ENCODE measurements at places on chromosomes 7 and 10.

GRCh38 chr10:53597835-53598251 is 825.3 kb upstream of the MBL2 start:
- DNase-seq = no peak

DNA sequence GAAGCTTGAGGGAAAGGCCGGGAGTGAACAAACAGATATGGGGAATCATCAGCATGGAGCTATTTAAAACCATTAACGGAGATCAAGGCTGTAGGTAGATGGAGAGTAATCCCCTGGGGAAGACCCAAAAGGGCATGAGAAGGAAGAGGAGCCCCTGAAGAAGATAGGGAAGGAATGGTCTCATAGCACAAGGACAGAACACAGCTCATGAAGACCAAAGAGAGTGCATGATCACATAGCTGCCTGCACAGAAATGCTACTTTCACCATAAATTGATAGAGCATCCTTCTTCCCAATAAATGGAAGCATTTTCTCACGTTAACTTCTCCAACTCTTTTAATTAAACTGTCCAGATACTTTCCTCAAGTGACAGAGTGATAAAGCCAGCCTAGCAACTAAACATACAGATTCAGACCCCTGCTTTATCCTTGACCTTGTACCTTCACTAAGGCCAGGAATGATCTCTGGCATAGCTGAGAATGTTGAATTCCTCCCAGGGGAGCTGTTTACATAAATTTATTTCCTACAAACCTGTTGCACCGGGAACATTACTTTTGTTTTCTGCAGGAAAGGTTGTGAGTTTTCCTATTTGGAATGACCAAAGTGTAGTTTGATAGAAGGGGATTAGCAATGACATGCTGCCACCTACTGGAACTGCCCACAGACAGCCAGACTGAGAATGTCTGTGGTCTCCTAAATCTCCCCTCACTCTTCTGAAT is 110.8 kb upstream of the LRGUK start:
- DNase-seq = peak; percentile 69

GRCh38 chr10:12985347-12985746 is 16.2 kb downstream of the CCDC3 start:
- no peak for DNase-seq

- DNase-seq = no peak
These were observed 26.4 kb downstream of the FBXW4 start for GRCh38 chr10:101668566-101668965.

- DNase-seq = no peak
These were observed 107.7 kb upstream of the ANK3 start for GRCh38 chr10:60497364-60497763.

DNA sequence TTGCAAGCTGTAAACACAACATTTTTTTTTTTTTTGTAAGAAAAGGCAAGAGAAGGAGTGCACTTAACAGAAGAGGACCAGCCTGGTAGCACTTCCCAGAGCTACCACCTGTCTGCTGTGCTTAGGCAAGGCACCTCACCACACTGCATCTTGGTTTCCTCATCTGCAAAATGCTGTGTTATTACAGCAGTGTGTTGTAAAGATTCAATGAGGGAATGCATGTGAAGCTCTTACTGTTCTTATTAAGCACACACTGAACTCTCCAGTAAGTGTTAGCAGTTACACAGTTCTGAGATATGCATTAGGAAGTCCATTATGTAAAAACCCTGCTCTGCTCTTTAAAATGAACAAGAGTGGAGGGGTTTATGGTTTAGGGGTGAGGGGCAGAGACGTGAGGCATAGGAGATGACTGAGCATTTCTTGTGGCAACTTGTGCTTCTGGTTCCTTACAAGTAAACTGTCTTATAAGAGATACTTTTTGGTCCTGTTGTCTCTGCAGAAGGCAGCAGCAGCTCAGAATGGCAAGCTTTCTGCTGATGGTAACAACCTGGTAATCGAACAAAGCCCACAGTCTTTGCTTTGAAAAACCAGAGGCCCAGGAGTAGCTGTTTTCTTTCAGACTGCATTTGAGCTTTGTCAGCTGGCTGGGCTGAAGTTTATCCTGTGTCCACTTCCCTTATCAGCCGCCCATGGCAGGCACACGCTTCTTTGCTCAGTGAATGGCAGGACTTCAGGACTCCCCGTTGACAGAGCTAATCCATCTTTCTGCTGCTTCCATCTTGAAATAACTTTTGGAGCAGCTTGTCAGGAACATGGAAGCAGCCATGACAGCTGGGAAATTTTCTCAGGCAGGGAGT is 98.8 kb upstream of the BMPER start:
- DNase-seq = peak; percentile 8

DNA sequence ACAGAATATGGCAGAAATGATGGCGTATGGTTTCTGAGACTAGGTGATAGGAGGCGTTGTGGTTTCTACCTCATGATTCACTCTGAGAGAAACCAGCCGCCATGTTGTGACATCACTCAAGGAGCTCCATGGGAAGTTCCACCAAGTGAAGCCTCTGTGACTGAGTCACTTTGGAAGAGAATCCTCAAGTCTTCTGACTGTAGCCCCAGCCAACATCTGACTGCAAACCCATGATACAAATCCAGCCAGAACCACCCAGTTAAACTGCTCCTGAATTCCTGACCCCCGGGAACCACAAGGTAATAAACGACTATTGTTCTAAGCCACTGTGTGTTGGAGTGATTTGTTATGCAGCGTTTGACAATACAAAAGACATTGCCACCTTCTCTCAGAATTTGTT is 91.1 kb upstream of the CARD11 start:
- no peak for DNase-seq

DNA sequence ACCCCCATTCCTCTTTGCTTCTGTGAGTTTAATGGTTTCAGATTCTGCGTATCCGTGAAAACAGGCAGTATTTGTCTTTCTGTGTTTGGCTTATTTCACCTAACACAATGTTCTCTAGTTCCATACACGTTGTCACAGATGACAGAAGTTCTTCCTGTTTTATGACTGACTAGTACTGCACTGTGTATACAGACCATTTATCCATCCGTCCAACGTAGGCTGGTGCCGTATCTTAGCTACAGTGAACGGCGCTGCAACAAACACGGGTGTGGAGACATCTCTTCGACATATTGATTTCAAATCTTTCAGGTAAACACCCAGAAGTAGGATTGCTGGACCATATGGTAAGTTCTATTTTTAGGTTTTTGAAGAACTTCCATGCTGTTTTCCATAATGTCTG is 181.7 kb downstream of the PARD3 start:
- DNase-seq = no peak

GRCh38 chr7:137696988-137697387 is 149.8 kb downstream of the DGKI start:
- no peak for DNase-seq

GRCh38 chr7:5685205-5685604 is 96.3 kb downstream of the RNF216 start:
- DNase-seq = no peak

GRCh38 chr10:67017218-67017617 is 91.4 kb downstream of the LRRTM3 start:
- no peak for DNase-seq

DNA sequence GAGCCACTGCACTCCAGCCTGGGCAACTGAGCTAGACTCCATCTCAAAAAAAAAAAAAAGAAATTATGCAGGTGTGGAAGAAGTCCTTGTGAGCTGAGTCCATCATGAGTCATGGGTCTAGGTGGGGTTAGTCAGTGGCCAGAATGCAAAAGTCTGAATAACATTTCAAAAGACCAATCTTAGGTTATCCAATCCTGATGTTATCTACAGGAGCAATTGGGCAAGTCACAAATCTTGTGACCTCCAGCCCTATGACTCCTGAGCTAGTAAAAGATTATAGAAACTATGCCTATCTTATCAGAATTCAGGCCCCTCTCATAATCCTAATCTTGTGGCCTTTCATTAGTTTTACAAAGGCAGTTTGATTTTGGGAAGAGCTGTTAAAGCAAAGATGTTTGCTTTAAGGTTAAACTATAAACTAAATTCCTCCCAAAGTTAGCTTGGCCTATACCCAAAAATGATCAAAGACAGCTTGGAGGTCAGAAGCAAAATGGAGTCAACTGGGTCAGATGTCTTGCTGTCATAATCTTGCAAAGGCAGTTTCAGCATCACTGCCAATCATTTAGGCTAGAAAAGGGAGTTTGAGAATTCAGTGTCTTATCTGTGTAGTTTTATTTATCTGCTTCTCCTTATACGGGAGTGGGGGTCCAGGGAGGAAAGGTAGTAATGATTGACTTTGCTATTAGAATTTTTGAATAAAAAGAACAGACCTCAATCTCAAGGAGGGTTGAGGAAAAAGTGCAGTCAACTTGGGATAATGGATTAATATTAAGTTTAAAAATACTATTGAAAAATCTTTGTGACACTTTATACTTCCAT is 71.2 kb upstream of the TRIM24 start:
- DNase-seq = no peak

GRCh38 chr10:44051584-44052385 is 333.1 kb downstream of the CXCL12 start:
- no peak for DNase-seq

GRCh38 chr7:47358944-47359588 is 222.8 kb downstream of the TNS3 start:
- DNase-seq = no peak

GRCh38 chr7:139827042-139827441 is 2.0 kb upstream of the TBXAS1 start:
- DNase-seq = no peak

- peak; percentile 98 for DNase-seq
These were observed 179.2 kb upstream of the BET1 start for GRCh38 chr7:94183289-94183749.
